ENCODE measurements at places on chromosomes 16 and 17.

- DNase-seq = peak; percentile 87
Measured at GRCh38 chr17:39164675-39165143, 1.3 kb downstream of the ARL5C start.

DNA sequence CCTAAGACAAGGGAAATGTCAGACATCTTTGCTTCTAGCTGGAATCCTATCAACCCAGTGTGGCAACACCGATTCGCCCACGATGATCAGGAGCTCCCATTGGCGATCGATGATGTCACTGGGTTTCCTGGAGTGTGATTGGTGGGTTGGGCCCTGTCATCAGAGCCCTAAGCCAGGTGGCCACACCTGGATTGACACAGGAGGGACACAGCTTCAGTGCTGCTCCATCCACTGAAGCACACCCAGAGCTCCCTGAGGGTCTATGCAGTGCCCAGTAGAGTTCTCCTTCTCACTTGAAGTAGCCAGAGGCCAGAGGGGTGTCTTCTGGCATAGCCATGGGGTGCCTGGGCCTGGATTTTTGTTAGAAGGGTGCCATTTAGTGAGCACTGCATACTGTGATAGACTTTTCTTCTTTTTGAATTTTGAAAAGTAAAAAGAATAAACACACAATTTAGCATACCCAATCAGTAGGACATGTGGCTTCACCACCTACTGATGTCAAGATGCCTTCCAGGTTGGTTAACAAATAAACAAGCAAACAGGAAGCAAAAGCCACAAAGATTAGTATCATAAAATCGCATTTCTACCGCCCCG, 77.6 kb downstream of the CMIP start:
- no peak for DNase-seq

- DNase-seq = peak; percentile 62
Measured at GRCh38 chr17:74512624-74513091, 18.6 kb downstream of the CD300LB start.

DNA sequence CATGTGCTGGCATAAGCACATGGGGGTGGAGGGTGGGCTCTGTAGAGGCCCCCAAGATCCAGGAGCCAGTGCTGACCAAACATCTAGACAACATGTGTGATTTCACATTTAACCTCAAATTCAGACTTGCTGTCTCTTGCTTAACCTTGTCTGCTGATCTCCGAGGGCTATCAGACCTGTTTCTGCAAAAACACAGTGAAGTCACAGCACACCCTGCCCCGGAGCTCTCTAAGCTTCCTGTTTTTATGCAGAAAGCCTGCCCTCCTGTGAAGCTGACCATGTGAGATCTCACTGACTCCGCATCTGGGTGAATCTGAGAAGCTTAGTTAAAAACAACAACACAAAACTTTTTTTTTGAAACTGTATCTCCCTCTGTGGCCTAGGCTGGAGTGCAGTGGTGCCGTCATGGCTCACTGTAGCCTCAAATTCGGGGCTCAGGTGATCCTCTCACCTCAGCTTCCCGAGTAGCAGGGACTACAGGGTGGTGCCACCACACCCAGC, 6.6 kb upstream of the DPEP2 start:
- DNase-seq = no peak

GRCh38 chr16:53071748-53072301, 17.0 kb downstream of the CHD9 start:
- no peak for DNase-seq

DNA sequence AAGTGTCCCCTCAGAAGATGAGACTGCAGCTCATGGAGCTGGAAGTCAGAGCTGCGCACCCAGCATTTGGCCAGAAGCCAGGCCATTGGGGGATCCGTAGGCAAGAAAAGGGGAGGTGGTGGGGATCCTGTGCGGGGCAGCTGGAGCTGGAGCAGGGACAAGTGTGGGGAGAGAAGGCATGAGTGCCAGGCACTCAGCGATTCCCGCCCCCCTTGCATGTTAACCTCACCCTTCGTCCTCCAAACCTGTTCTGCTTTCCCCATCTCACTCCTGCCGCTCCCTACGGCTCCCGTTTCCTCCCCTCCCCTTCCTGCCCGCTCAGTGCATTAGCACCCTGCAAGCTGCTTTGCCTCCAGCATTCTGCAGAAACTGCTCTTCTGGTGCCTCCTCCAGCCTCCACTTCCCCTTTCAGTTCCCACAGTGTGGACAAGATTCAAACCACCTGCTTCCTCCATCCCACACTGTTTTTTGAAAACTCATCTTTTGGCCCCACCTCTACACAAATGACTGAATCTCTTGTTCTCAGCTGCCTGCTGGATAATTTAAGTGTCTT, 5.6 kb downstream of the ALOX15 start:
- DNase-seq = no peak

DNA sequence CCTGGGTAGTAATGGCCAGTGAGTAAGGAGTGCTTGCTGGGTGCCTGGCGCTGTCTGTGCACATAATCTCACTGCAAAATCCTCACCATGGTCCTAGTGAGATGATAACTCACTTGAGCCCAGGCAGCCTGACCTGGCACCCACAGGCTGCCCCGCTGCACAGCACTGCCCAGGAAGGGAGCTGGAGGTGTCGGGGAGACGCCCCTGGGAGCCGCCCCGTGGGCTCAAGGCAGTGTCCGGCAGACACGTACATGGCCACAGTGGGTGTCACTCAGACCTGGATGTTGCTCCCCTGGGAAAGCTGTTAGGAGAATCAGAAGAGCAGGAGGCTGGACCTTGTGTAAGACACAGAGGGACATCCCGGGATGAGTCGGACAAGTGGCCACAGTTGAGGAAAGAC, 44.2 kb downstream of the BEAN1 start:
- DNase-seq = no peak

- DNase-seq = no peak
Measured at GRCh38 chr17:339193-340061, 13.2 kb downstream of the RPH3AL start.

GRCh38 chr17:80763293-80763867, 218.7 kb downstream of the RPTOR start:
- no peak for DNase-seq

GRCh38 chr16:24075931-24076716, 180.0 kb upstream of the CACNG3 start:
- DNase-seq = no peak

DNA sequence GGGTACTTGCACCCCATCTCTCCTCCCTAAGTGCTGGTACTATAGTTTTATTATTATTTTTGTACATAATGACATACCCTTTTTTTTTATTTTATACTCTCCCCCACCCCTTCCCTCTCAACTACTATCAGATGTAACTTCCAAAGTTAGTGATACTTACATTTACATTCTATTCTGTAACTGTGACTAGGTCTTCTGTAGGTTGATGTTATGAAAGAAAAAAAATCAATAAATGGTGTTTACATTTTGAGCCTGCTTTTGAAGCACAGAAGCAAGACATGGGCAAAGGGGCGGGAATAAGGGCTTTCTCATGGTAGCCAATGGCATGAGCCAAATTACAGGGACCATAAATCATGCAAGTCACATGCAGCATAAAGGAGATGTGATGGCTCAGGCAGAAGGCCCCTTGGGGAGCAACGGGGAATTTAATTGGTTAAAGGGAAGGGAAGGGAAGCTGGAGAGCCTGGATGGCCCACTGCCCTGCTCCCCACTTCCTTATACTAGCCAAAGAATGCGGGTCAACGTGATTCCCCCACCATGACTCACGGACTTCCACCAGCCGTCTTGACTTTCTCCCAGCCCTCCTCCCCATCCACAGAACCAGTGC, 2.4 kb upstream of the ACSF2 start:
- DNase-seq = no peak

Measured in stimulated activated naive CD8-positive, alpha-beta T cell treated with anti-CD3 and anti-CD28 coated beads, Interleukin-15, amount 100 ng/mL, for 72 hours (primary cell).